ENCODE measurements at places on chromosomes 11 and 22.

DNA sequence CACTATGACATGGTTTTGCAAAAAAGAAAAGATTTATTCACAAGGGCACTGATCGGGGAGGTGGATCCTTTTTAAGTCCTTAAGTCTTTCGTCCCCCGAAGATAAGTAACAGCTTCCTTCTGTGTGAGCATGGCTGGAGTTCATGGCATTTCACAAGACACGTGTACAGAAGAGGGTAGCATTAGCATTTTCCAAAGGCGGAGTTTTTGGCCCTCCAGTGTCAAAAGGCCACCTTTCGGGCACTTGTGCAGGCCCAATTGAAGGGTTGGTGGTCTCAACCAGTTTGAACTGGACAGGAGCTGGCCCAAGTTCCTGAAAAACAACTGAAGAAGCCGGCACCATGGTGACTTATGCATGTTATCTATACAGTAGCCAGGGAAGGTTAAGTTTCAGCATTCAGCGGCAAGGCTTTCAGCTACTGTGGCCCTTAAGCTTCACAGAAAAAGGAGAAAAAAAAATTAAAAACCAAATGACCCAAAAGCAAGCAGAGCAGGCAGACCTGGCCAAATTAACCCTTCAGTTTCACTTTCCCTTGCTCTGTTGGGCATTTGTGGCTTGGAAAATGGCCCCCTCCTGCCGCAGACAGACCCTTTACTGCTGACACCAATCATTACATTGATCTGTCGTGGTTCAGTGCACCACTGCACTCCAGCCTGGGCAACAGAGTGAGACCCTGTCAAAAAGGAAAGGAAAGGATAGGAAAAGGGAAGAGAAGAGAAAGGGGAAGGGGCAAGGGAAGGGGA is 18.7 kb downstream of the ZNF74 start:
- DNase-seq: no peak

DNA sequence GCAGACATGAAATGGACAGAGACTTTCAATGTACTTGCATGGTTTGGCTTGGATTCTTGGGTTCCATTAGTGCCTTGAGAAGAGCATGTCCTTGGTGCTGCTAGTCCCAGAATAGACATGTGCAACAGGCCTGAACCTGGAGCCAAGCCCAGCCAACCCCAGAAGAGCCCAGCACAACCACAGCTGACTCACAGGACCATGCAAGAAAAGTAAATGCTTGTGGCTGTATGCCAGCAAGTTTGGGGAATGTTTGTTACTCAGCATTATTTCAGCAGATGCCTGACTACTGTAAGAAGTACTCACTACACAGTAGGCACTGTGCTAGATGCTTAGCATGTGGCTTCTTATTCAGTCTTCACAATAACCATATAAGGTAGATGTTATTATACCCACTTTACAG is 39.2 kb upstream of the HMGXB4 start:
- DNase-seq: no peak

DNA sequence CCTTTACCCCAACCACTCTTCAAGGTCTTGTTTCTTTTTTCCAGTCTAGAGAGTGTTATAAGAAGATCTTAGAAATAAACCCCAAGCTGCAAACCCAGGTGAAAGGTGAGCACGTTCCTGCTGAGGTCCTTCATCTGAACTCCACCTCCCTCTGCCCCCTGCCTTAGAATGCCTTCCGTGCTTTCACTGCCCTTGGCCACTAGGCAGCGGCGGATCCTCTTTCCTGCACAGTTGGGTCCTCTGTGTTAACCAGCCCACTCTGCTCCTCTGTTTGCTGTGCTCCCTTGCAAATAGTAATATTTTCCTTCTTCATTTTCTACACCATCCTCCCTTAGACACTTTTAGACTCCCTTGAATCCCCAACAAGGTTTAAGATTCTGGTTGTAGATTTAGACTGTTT is 24.3 kb downstream of the TTC12 start:
- no peak for DNase-seq

DNA sequence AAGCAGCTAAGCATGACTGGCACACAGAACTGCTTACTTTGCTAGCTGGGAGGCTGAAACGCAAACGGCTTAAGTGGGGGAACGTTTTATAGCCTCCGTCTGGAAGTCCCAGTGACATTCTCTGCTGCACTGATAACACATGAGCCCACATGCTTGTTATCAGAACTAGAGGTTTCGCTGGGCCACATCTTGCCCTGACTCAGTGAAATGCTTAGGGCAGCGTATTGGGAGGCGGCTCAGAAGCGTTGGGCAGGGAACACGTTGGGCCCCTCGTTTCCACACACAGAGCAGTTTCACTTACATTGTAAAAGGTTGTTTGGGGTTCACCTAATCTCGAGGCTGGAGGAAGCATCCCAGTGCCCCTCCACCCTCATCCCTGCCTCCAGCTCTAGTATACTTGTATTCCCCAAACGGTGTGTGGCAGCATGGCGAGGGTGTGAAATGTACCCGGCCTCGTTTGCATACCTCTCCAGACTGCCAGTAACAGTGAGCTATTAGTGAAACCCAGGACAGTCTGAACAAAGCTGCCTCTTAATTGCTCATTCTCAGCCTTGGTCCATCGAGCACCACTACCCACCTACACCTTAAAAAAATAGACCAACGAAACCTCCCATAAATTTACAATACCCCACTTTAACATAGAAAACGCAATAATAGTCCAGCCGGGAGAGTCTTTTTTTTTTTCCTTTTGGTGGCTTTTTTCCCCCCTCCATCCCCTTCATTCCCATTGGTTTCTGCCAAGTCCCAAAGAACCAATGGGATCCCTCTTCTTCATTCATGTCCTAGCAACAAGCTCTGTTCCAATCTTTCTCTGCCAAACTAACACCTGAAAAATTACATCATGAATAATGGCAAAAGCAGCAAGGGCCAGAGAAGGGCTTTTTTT is 218.8 kb upstream of the SORL1-AS1 start:
- no peak for DNase-seq

DNA sequence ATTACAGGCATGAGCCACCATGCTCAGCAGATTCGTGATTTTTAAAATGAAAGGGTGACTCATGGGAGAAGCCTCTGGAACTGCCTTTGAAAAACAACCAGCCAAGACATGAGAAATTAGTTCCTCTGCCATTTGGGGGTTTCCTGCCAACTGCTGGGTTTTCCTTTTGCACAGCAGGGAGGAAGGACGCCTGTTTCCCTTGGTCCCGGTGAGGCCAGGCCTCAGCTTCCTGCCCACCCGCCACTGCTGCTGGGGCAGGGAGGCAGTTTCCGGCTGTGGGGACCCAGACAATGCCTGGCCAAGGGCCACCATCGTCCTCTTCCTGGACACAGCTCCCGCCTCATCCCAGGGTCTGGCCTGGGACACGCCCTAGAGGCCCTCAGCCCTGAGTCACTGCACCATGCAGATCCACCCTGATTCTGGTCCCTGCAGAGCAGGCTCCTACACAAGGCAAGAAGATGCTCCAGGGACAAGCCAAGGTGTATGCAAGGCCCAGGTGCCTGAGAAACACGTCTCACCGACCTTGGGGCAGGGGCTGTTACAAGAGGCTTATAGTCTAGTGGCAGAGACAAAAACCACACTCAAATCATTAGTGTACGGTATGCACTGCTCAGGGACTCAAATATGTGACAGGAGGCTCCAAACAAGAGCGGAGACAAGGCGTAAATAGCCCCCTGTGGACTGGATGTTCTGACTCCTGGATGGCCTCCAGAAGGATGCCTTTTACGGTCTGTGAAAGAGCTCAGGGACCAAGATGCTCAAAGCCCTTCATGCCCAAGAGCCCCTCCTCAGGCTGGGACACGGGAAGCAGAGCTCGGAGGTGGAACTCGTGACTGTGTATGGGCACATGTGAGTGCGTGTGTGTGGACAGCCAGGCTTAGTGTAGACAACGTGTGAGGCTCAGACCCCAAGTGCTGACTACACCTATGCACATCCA is 10.0 kb downstream of the PPM1F start:
- no peak for DNase-seq

- DNase-seq: no peak
Observed at GRCh38 chr11:15988693-15989231, 367.6 kb downstream of the SOX6 start.

DNA sequence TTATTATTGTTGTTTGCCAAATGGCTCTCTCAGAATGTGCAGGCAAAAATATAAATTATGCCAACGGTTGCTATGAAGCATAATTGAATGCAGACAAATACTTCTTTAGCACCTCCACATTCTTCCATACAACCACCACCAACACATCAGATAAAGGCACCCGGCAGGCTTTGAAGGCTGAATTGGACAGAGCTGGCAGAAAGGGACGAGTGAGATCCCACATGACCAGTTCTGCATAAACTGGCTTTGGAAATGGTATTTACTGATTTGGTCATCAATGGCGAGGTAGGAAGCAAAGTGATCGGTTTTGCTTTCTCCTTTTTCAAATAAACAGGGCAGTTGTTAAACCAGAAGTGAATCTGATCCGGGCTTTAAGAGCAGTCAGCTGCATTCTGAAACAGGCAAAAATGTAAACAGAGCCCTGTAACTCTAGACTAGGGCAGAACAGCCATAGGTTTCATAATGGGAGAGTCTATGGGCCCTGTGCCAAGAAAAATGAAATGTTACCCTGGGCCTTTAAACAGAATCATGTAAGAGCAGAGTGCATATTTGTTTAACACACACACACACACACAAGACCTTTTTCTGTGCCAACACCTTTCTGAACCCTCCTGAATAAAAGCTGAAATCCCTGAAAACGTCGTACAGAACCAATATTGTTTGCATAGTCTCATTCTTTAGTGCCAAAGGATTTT is 97.7 kb downstream of the MPPED2 start:
- no peak for DNase-seq

DNA sequence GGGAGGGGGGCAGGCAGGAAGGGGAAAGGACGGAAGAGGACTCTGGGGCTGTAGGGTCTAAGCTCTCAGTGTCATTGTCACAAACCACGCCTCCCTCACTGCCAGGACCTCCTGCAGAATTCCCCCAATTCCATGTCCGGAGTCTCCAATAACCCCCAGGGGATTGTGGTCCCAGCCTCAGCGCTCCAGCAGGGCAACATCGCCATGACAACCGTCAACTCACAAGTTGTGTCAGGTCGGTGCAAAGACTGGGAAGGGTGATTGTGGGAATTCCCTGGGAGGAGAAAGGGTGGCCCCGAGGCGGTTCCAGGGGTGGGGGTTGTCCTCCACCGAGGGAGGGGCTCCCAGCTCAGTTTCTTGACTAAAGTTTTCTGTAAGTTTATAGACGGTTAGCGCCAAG is 86.0 kb downstream of the FEZ1 start:
- DNase-seq: no peak

DNA sequence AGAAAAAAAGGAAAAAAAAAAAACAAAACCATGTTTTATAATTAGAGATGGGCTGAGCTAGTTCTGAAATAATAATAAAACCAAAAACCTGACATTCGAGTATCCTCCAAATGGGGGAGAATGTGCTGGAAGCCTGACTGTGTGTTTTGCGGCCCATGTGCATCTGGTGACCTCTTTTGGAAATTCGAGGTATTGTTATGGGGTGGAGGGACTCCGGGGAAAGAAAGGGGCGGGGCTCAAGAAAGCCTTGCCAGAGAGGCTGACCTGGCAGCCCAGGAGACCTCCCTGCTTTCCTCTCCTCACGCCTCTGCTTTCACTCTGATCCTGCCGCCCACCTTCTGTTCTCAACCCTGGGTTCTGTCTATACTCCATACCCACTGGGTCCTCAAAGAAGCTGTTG is 72.9 kb downstream of the CTTN start:
- no peak for DNase-seq

DNA sequence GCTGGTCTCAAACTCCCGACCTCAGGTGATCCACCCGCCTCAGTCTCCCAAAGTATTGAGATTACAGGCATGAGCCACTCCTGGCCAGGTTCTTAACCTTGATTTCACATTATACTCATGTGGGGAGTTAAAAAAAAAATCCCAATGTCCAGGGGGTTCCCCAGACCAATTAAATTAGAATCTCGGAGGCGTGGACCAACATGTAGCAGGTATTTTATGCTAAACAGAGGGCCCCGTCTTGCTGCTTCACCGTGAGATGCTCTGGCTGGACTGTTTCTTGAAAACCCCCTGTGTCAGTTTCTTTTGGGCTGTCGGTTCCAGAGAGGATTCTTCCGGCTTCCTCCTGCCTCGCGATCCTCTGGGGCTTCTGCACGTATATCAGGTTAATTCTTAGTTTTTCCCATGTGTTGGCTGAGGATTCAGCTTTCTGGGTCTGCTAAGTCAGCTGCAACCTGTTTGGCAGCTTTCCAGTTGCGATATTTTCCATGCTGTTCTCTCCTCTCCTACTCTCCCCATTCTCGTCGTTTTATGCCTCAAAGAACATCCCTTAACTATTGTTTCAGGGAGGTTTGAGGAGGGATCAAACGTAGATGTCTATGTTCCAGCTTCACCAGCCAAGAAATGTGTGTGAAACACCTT is 50.6 kb upstream of the ACCSL start:
- no peak for DNase-seq

DNA sequence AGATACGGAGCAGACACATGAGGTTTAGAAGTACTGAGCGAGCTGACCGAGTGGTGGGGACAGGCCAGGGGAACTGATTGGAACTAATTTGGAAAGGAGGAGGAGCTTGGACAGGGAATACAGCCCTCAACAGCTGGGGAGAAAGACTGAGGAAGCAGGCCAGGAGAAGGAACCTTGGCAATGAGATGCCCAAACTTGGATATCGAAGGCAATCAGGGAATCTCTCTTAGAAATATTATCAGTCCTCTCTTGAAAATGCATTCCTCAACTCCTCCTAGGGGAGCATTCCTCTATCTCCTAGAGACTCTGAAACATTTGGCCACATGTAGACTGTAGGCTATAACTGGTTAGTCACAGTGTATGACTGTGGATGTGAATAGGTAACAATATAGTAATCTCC is 284.6 kb downstream of the GUCY1A2 start:
- no peak for DNase-seq

DNA sequence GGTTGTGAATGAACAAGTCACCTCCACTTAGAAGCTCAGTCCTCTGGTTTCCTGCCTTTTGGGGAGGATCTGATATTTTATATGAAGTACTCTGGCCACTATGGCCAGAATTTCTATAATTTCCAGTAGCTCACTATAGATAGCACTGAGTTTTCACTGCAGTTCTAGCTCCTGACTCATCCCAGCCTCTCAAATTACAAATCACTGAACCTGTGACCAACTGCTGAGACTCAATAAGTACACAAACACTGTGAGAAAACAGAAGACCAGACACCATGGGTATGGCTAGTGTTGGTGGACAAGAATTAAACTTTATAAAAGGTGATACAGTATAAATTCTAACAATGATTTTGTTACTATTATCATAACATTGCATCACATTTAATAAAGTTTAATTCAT is 47.1 kb upstream of the UCP3 start:
- DNase-seq: no peak

GRCh38 chr11:9774109-9774508 is 110.2 kb downstream of the SWAP70 start:
- no peak for DNase-seq
